ENCODE measurements at places on chromosomes 4 and X.

- DNase-seq: no peak
Measured at GRCh38 chrX:139931646-139932072, 1.2 kb downstream of the ATP11C start.

- DNase-seq: no peak
Measured at GRCh38 chr4:61068745-61069144, 131.4 kb upstream of the ADGRL3 start.

- DNase-seq: no peak
Measured at GRCh38 chrX:41857670-41858069, 65.7 kb downstream of the CASK start.

DNA sequence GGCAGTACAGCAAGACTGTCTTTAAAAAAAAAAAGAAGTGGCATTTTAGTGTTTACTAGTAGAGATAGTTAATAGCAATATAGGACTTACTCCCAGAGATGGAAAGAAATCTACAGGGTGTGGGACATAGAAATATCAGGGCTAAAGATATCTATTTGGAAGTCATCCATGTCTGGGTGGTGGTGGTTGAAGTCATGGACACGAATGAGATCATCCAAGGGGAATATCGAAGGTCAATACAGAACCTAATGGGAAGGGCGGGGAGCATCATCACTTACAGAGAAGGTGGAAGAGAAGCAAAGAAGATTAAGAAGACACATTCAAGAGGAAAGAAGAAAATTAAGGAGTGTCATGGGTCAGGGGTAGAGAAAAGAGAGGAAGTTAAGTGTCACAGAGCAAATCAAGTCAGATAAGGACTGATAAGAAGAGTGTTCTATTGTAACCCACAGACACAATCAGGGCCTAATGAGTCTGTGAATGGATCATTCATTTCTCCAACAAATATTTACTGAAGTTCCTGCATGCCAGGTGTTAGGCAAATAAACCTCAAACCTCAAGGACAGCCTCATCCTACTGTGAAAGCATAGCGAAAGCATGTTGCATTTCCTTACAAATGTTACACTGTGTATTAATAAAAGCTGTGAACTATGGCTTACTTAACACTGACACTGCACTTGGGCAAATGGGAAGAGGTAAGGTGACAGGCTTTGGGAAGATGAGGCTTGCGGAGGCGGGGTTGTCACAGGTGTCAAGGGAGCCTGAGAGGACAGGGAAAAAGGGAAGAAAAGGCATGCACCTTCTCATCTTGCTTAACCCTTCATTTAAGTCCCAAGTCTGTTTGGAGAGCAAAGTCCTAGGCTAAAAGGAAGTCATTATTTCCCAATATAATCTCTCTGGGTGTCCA, 65.3 kb downstream of the ELOVL6 start:
- no peak for DNase-seq

DNA sequence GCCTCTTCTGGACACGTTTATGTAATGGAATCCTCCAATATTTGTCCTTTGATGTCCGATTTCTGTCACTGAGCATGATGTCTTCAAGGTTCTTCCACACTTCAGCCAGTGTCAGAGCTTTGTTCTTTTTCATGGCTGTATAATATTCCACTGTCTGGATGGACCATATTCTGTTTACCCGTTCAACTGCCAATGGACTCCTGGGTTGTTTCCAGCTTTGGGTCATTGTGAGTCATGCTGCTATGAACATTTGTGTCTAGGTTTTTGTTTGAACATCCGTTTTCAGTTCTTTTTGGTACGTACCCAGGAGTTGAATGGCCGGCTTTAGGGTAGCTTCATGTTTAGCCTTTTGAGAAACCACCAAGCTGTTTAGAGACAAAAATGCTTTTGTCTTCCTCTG, 93.2 kb downstream of the SHOX start:
- DNase-seq: no peak

DNA sequence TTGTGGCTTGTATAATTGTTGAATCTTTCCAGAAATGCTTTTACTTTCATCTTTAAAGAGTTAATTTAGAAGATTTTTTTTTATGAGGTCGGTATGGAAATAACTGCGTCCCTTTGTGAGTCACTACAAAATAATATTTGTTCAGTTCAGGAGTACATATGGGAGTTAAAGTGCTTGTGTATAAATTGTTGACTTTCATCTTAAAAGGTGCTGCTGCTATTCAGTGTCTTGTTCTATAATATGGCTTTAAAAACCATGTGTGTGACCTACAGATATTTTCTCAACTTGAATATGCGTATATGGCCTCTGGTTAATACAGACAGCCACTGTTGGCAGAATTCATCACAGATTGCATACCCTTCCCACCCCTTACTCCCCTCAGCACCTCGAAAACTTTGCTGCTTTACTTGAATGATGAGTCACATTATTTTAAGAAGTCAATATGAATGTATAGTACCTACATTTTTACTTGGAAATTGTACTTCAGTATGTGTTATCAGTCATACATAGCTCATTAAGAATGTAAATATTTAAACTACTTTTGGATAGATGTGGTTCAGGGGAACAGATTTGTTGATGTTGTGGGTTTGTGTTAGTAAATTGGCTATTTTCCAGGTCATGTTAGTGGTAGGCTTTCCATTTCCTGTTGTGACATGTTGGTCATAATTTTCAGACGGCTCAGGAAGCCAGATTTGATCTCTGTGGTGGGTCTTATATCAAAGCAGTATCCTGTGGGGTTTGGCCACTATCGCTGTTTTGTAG, 1.5 kb downstream of the CLCN3 start:
- no peak for DNase-seq

DNA sequence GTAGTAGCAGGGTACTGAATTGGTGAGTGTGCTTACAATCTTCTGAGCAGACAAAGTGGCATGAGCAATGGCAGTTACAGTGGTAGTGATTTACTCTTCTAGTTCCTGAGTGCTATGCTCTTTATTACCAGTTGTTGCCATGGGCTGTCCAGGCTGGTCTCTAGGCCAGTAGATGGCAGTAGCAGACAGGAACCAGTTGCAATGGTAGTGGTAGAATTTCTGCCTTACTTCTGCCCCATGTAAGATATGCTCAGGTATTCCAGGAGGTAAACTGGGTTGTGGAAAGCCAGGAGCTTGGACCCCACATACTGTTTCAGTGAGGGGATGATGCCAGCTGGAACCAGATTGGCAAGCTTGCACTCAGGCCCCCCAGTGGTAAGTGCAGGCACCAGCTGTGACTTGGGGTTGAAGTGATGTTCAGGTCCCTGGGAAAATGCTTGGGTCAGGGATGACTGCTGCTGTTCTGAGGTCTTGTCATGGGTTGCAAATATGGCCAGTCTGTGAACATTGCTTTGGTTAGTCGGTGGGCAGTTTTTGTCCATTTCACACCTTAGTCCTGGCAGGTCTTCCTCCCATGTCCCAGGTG, 63.0 kb upstream of the ZXDB start:
- DNase-seq: no peak
